CD4-positive, alpha-beta T cell treated with Interferon alpha-2 for 1 hour (primary cell): ENCODE measurements at places on chromosomes 5 and 9.

- no peak for DNase-seq
These were observed 71.8 kb upstream of the ADAMTS2 start for GRCh38 chr5:179417016-179417415.

GRCh38 chr5:174398171-174398570 lies 326.2 kb upstream of the MSX2 start:
- DNase-seq: no peak

- DNase-seq: no peak
These were observed 270.7 kb upstream of the ELAVL2 start for GRCh38 chr9:24096756-24097155.

- DNase-seq: no peak
These were observed 98.1 kb downstream of the JMY start for GRCh38 chr5:79333852-79334557.

DNA sequence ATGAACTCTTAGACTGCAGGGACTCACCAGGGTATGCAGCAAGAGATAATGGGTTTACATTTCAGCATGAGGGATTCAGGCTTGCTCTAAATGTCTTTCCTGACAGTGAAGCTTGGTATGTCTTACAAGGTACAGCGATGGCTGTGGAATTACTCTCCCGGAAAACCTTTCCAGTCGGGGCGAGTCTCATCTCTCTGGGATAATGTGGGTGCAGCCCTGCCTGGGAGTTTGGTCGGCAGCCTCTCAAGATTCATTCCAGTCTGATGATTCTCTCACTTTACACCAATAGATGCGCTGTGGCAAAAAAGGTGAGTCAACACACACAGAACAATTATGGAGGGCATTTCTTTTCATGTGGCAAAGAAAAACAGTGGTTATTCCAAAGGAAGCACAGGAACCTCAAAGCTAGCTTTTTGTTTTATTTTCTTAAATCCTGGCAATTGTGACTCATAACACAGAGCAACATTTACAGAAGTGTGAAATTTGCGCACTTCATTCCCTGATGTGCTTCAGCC lies 190.3 kb downstream of the DCP2 start:
- DNase-seq: no peak

DNA sequence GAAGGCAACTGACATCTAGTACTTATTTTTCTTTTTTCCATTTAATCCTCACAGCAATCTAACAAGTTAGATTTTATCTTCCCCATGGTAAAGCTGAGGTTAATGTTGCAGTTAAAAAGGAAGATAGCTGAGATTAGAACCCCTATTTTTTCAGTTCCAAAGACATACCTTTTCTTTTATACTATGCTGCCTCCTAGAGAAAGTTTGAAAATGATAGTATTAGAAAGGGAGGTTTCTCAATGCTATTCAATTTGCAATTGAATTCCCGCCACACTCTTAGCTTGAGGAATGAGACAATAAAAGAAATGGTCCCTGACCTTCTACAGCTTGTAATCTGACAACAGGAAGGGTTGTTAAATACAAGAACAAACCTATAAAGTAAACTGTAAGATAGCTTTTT lies 195.9 kb upstream of the TRIM32 start:
- DNase-seq: no peak

GRCh38 chr5:146967646-146968045 lies 89.1 kb upstream of the PPP2R2B start:
- no peak for DNase-seq

DNA sequence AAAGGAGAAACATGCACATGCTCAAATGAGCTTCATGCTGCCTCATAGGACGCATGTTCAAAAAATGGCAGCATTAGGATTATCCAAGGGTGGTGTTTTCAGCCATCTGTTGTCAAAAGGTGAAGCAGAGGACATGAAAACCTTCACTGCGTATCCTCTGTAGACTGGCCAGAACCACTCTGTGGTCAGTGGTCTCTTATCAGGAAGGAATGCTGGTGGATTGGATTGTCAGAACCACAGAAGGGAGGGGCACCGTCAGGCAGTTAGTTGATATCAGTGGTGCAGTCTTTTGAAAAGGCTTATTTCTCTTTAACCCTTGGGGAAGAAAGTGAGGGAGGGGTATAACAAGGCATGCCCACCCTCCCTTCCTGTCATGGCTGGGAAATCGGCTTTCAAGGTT lies 100.1 kb downstream of the FBXL7 start:
- no peak for DNase-seq

GRCh38 chr9:120999317-120999716 lies 50.8 kb downstream of the C5 start:
- no peak for DNase-seq

DNA sequence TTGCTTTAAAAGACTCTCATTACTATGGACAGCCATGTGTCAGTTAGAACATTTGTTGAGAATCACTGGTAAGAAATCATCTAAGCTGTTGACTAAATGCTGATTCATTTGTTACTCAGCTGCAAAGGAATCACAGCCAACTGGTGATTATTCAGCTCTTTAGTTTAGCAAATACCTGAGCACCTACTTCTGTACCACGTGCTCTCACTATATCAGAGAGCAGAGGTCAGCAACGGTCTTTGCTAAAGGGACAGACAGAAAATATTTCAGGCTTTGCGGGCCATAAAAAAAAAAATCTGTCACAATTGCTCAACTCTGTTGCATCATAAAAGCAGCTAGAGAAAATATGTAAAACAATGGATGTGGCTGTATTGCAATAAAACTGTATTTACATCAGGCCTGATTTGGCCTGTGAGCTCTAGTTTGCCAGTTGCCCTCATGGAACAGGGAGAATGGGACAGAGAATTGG lies 377.6 kb downstream of the DNAH5 start:
- DNase-seq: no peak

DNA sequence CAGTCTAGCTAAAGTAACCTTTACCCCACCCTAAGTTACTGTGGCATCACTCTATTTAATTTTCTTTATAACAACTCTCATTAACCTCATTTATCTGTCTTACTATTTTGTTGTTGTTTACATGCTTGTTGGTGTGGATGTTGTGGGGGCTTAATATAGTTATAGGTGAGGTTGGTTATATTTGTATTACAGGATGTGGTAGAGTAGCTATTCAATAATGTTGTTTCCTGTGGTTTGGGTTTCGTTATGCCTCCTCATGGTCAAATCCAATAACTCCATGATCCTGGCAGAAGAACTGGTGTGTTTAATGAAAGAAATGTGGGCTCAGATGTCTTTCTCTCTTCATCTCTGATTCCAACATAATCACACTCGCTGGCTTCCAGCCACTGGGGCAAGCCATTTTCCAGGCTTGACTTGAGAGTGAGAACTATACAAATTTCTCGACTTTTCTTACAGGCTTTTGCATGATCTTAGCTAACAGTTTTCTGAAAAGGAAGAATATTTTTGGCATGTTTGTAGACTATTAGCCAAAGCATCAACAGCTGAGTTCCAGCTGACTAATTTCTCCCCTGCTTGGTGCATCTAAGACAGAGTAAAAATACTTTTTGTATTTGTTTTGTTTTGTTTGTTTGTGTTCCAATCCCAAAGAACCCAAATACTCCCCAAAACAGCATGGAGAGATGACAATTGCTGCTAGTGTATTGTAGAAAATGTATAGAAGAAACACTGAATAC lies 303.7 kb upstream of the PAPPA start:
- no peak for DNase-seq
